SK-MEL-5 (cell line): ENCODE measurements at places on chromosomes 13 and 19. TPM values are rescaled to one million over a fixed set of nuclear protein-coding genes. Genes with fewer than 3 reads are reported as not detected.

- DNase-seq: peak; percentile 63
These were observed 6.1 kb upstream of the LMNB2 start for GRCh38 chr19:2462635-2463421.

- no peak for DNase-seq
These were observed 56.1 kb upstream of the FREM2 start for GRCh38 chr13:38630780-38631179.

- DNase-seq: peak; percentile 82
These were observed 22.4 kb downstream of the EPSTI1 start for GRCh38 chr13:42969565-42970172.

- no peak for DNase-seq
These were observed 194.0 kb upstream of the PCDH17 start for GRCh38 chr13:57437587-57437986.

DNA sequence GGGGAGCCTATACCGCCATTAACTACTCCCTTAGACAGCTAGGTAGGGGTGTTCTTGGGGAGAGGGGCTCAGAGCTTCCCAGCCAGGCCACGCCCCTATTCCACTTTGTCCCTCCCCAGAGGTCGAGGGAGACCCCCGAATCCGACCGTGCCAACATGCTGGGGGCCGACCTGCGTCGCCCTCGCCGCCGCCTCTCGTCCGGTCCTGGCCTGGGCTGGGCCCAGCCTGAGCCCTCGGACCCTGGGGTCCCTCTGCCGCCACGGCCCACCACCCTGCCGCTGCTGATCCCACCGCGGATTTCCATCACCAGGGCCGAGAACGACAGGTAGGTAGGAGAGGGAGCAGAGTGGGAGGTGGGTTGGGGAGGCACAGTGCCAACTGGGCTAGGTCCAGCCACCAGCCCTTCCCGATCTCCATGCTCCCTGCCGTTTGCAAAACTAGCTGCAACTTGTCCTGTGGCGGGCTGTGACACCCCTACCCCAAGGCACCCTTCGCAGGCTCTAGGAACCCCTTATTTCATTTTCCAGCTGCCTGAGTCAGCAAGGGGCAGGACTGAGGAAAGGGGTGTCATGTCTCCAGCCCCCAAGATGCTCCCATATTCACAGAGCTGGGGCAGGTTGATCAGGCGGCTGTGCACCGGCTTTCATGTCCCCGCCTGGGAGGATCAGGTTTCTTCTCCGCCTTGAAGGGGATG is 2.6 kb upstream of the PDE4A start:
- no peak for DNase-seq

- no peak for DNase-seq
These were observed 46.4 kb downstream of the THSD1 start for GRCh38 chr13:52359534-52359933.

DNA sequence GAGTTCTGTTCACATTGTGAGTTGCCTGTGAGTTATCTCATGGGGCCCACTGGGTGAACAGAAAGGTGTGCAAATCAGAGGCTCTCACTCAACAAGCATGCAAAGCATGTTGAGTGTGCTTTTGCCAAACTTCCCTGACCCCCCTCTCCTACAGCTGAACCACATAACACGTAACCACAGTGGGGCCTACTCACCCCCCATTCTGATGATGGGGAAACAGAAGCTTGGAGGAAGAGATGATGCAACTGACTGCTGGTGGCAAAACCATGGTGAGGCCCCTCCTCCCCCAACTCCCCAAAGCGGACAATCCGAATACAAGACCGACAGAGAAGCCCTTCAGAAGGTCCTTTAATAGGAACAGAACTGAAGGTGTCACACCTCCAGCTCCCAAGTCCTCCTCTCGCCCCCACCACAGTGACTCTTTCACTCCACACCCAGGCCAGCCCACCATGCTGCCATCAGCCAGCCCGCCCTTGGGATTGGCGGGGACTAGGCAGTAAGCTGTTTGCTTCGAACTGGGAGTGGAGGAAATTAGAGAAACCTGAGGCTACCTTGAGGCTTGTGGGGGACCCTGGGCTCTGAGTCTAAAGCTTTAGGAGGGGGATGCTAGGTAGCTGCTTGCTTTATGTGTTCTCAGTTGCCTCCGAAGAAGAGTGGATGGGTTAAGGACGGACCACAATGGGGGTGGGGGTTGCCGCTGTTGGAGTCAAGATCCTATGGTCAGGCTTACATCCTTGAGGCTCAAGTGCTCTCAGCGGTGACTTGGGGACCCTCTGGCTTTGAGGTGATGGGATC is 3.8 kb downstream of the ZNF784 start:
- no peak for DNase-seq

DNA sequence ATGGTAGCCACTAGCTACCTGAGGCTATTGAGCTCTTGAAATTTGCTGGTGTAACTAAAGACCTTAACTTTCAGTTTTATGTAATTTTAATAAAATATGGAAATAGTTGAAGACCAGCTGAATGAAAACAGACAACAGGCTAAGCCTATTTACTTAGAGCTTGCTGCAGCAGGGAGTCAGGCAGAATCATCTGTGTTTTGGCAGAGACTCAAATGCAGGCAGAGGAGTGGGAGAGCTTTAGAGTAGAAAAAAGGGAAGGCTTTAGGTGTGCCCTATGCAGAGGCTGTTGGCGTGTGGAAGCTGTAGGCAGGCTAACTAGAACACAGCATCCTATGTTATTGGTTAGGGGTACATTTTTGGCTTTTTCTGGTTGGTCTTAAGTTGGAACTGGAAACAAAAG is 304.9 kb upstream of the NBEA start:
- no peak for DNase-seq

GRCh38 chr13:83880275-83881139 is 1.8 kb downstream of the SLITRK1 start:
- no peak for DNase-seq

GRCh38 chr13:42110410-42111155 is 62.1 kb downstream of the DGKH start:
- DNase-seq: peak; percentile 82

DNA sequence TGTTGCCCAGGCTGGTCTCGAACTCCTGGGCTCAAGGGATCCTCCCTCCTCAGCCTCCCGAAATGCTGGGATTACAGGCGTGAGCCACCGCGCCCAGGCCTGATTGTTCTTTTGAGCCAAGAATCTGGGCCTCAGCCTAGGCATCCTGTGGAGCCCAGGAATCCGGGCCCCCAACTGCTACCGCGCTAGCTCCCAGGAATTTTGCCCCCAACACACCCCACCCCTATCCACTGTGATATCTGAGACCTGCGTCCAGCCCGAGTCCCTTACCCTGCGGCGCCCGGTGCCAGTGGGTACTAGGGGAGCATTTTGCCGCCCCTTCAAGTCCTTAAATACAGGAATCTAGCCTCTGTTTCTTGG is 838 bp upstream of the MYADM start:
- no peak for DNase-seq

GRCh38 chr13:98791611-98792010 is 39.1 kb upstream of the SLC15A1 start:
- no peak for DNase-seq

MEIOSIN gene
- 0.37 and 0.45 TPM in 2 replicates for total RNA-seq

KLK15 gene
- not detected in 2 replicates for total RNA-seq

IRS2 gene
- 18.1 and 19.5 TPM in 2 replicates for total RNA-seq

- no peak for DNase-seq
These were observed 78.7 kb downstream of the MBNL2 start for GRCh38 chr13:97300871-97301270.

GRCh38 chr19:43638214-43638994 is 1.2 kb downstream of the CADM4 start:
- DNase-seq: no peak

DNA sequence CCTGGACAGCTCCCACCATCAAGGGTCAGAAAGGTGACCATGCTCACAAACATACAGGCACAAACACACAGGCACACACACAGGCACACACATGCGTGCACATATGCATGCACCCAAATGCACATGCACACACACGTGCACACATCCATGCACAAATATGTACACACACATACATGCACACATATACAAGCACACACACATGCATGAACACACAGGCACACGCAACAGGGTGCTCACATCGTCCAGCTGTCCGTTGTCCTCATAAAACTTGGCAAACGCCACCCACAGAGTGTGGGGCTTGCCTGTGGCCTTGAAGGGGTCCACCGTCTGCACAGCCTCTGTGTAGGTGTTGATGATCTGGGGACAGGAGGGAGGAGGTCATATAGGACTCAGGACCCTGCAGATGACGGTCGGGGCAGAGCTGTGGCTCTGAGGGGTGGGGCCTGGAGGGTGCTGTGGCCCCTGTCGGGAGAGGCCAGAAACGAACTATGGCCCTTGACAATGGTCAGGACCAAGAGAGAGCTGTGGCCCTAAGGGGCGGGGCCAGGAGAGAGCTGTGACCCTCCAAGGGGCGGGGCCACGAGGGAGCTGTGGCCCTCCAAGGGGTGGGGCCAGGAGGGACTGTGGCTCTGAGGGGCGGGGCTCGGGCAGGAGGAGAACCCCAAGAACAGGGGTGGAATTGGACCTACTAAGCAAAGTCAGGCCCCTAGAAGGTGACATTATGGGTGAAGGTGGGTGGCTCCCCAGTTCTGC is 6.2 kb downstream of the XAB2 start:
- no peak for DNase-seq

TIMM13 gene
- 48.9 and 52.3 TPM in 2 replicates for total RNA-seq

- no peak for DNase-seq
These were observed 24.7 kb downstream of the CILP2 start for GRCh38 chr19:19562665-19563347.

- peak; percentile 52 for DNase-seq
These were observed 53.8 kb downstream of the EPS15L1 start for GRCh38 chr19:16417660-16418596.

- DNase-seq: peak; percentile 52
These were observed at the start of gene FBXO17 for GRCh38 chr19:38975214-38975860. Gene FBXO17, minus strand, starts transcription at chr19:38975742. Its CDS starts 25,423 bp downstream, at chr19:38950319.

- DNase-seq: peak; percentile 96
These were observed 156.8 kb downstream of the DNAJC3 start for GRCh38 chr13:95833719-95834118.

DNA sequence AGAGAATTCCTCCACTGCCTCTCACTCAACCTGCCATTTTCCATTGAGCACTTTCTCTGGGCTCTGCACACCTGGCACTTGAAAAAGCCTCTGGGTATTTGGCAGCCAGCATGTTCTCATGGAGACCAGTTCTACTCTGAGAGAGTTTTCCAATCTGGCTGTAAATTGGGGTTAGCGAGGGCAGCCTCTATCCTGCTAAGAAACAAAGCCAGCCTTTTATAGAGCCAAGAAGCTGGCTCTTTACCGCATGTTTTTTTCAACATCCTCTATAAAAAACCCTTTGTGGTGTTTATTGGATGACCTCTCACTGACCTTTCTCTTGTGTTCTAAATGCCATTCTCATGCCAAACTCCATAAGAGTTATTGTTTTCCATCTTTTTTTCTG is 52.6 kb upstream of the RCBTB2 start:
- peak; percentile 98 for DNase-seq

SHISA2 gene
- total RNA-seq: 51.0 and 51.3 TPM in 2 replicates

DNA sequence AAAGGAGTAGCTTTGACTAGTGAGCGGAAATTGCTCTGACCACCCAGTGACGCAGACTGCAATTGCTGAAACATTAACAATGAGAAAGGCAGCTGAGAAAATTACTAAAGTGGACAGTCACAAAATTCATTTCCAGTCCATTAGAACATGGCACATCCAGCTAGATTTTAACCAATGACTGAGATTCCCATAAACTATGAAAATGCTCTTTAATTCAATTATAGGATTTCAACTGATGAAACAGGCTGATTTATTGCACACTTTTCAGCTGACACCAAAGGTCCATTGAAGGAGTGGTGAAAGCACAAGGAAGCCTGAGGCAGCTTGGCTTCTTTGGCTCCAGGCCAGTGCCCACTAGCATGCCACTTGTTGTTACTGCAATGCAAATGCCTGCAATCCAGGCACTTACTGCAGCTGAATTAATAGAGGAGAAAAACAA is 933.4 kb downstream of the SLITRK6 start:
- DNase-seq: peak; percentile 97

DNA sequence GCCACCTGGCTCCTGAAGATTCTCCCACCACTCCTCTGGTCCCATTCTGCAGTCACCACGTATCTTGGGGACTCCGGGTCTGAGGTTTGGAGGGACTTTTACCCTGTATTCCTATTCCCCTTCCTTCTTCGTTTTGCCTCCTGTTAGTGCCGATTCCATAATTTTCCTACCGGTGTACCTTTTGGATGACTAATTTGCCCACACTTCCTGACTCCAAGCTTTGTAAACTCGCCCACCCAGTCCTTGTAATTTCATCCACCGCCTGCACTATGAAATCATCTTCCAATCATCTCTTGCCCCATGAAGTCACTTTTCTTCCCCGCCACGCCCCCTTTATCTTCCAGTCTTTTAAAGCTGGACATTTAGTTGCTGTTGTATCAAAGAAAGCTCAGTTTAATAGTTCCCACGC is 572 bp downstream of the UCHL3 start:
- peak; percentile 58 for DNase-seq

DNA sequence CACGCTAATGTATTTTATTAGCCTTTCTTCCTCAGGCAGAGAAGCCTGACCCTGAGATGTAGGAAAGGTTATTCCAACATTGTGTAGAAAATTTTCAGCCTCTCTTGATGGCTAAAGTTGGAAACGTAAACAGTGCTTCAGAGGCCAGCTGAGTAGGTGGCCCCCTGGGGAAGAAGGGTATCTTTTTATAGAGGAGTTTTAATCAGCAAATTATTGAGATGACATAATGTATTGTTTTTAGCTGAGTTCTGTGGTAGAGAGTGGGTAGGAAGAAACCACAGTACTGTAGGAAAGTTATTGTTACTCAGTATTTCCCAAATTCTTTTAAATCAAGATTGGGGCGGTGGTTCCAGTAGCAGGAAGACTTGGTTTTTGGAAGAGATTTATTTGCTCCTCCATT is 268.8 kb downstream of the DLEU7 start:
- no peak for DNase-seq

DNA sequence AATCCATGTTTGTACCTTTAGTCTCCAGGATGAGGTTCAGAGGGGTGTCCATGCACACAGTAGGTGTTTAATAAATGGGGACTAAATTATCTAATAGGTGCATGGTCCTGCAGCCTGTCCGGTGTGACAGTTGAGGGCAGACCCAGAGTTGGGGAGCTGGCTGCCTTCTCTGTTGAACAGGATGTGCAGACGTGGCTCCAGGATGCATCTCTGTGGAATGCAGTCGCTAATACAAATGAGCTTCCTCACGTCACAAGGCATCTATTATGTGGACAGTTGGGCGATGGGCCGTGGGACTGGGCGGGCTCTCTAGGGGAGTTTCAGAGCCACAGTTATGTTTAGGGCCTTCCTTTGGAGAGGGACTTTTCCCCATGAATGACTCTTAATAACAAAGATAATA is 71.0 kb downstream of the SIPA1L3 start:
- peak; percentile 28 for DNase-seq

PTH2 gene
- total RNA-seq: not detected in 2 replicates

- peak; percentile 59 for DNase-seq
These were observed 13.5 kb downstream of the PPP1R13L start for GRCh38 chr19:45391346-45391745.

DNA sequence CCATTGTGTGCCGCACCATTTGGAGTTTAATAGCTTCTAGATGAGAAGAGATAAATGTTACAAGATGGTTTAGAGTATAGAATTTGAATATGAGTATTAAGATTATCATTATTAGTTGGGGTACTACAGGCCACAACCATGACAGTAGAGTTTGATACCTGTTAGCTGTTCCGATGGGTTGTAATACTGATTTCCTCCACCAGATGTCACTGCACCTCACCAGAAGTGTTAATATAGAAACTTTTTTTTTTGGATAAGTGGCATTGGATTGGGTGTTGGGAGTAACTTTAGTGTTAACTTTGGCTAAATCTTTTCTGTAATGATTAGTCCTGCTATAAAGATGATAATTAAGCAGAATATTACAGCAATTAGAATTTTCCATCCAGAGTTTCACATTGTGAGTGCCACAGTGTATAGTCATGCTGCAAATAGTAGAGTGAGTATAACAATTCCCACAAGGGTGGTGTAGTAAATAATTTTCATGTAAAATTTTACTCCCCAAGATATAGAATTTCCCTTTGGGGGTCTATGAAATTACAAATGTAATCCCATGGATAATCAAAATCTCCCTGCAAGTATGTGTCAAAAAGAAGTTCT is 56.3 kb downstream of the PSG3 start:
- peak; percentile 52 for DNase-seq
